ENCODE measurements at places on chromosomes 6 and 20. TPM values are rescaled to one million over a fixed set of nuclear protein-coding genes. Genes with fewer than 3 reads are reported as not detected.

CD83 gene
- total RNA-seq: 15.7 TPM

LINC00237 gene
- not detected for total RNA-seq

SLC17A5 gene
- total RNA-seq: 6.6 TPM

GRCh38 chr6:39530201-39530759 is 194.9 kb downstream of the KIF6 start:
- no peak for DNase-seq

- no peak for DNase-seq
Measured at GRCh38 chr6:134187751-134188150, 130.2 kb downstream of the SGK1 start.

DNA sequence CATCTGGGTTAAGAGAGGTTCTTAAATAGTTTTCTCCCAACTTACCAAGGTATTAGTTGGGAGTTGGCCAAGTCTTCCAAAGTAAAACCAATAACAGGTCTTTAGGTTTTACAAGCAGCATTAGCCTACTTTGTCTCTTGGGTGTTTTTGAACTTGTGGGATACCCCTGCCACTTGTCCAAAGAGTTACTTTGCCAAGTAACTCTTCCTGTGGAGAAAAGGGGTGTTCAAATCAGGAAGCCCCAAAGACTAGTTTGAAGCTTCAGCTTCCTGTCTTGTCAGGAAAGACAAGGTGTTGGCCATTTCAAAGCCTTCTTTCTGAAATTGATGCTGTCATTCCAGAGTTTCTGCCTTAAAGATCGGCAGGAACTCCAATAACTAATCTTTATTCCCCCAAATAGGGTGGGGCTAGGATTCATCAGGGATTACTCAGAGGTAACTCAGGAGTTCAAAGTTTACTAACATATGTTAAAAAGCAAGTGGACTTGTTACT is 822 bp downstream of the RAB22A start:
- no peak for DNase-seq

GRCh38 chr20:51484141-51484815 is 58.2 kb downstream of the NFATC2 start:
- DNase-seq: no peak
